HS-5 (cell line): ENCODE measurements at places on chromosomes 1 and 21.

DNA sequence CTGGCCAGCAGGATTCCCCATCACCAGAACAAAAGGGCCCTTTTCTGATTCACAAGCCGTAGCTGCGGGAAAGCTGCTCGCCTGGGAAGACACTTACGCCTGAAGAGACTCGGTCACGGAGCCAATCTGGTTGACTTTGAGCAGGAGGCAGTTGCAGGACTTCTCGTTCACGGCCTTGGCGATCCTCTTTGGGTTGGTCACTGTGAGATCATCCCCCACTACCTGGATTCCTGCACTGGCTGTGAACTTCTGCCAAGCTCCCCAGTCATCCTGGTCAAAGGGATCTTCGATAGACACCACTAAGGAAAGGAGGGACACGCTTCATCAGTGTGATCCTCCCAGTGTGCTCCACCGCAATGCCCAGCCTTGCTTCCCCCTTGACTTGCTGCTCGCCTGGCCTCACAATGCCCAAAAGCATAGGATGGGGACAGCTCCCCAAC, 14.7 kb downstream of the ENO1 start:
- DNase-seq: no peak

GRCh38 chr1:53982034-53982762, 35.8 kb downstream of the LDLRAD1 start:
- no peak for DNase-seq

DNA sequence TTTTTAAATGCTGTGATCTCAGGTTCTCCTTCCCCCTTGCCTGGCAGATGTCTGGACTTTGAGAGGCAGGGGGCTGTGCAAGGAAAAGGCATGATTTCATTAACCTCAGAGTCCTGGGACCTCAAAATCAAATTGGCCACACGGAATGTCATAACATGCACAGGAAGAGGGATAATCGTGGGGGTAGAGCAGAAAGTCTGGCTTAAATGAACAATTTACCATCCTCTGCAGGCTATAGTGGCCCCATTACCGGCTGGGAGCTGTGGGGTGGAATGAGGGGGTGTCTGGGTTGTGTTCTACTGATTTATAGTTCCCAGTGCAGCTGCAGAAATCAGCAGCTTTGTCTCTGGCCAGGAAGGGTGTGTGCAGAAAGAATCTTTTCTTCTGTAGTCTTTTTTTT, 10.8 kb downstream of the OPRD1 start:
- no peak for DNase-seq

GRCh38 chr1:235649368-235650163, at the start of gene GNG4:
Gene GNG4 (minus strand): TSS chr1:235649784. CDS start chr1:235583838, 65,946 bp downstream.
- no peak for DNase-seq

DNA sequence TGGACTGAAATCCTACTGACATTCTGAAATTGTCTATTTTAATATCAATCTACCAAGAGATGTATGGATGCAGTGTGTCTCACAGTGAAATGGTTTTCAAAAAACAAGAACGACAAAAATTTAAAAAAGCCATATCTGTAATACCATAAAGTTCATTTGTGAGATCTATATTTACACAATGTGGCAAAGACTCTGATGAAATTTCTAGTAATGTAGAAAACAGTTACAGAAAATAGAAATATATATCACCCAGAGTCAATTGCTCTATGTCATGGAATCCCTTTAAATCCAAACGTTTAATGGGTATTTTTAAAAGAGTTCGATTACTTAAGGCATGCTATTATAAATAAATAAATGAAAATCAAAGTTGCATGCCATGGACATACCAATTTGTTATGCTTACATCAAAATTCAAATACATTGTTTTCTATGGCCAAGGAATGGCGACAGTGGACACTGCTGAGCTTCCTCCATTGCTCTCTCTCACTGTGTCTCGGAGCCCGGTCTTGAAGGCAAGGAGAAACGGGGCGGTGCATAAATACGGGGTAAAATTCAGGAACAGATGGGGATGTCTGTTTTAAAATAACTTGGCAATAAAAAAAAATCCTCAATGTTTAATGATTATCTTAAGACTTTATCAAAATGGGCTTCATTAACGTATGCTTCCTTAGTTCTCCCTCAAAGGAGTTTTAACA, 37.0 kb upstream of the SAMSN1 start:
- no peak for DNase-seq

DNA sequence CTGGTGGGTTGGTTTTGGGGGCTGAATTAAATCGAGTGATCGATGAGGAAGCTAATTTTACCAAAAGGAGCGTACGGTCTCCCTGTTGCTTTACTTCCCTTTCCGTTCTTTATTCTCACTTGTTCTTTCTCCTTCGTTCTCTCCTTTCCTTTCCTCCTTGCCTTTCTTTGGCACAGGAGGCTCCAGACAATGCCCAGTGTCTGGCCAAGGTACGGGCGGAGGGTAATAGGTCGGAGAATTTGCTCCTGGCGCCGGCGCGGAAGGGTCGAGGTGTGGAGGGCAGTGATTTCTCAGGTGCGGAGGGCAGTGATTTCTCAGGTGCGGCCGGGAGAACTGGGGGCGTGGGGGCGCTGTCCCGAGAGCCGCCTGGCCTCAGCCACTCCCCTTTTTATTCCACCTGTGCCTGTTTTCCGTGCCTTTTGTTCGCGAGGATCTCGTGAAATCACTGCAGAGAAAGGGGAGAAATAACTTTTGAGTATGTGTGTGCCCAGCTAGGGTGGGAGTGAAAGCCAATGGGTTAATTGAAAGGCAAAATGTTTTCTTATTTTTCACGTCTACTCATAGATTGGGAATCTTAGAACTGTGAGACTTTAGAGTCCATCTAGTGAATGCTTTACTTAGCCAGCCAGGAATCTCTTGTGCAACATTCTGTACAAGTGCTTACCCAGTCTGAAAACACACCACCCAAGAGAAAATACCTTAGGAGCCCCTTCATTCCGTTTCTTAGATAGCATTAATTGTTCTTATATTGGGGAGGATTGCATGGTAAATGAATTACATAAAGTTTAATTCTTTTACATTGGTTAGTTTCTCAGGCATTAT, 1.3 kb downstream of the FNBP1L start:
- no peak for DNase-seq

- no peak for DNase-seq
Measured at GRCh38 chr1:69568421-69569174, 876 bp downstream of the LRRC7 start.

DNA sequence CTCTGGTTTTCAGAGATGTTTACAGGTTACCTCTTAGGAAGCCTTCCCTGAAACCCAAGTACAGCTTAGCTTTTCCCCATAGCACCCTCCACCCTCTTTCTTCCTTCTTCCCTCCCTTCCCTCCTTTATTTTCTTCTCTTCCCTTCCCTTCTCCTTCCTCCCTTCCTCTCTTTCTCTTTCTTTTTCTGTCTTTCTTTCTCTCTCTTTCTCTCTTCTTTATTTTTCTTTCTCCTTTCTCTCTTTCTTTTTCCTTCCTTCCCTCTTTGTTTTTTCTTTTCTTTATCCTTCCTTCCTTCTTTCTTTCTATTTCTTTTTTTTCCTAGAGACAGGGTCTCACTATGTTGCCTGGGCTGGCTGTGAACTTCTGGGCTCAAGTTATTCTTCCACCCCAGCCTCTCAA, 231.6 kb downstream of the SLC35F3 start:
- DNase-seq: no peak

- no peak for DNase-seq
Measured at GRCh38 chr1:45332346-45332720, 5.6 kb downstream of the HPDL start.

DNA sequence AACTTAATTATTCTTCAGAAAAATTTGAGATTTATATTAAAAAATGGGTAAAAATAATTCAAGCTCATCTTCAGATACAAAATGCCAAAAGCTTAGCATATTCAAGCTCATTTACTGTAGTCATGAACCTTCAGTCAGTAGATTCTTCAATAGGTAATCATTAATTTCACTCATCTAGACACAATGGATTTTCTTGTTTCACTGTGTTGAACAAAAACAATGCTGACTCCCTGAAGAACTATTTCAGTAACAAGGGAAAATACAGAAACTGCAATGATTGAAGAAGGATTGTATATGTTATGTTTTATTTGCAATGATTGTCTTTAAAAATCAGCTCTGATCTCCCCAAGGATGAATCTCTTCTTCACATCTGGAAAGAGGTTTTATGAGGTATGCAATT, 9.2 kb upstream of the HOOK1 start:
- DNase-seq: no peak

- DNase-seq: no peak
Measured at GRCh38 chr1:40257313-40257687, 736 bp upstream of the ZMPSTE24 start.

GRCh38 chr1:211634461-211634860, 41.0 kb downstream of the NEK2 start:
- DNase-seq: no peak

DNA sequence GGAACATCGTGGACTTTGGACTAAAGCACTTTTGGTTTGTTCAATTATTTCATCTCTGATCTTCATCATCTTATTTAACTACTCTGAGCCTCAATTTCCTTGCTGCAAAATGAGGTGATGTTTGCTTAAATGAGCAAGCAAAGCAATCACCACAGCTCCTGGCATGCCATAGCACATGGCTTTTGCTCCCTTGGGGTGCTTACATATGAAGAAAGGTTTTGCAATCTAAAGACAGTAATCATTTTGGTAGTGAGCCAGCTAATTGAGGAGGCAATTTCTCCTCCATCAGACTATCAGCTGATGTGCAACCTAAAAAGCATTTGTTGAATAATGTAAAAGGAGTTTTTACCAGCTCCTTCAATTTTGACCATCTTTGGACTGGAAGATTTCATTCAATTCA, 68.8 kb upstream of the KCNJ15 start:
- no peak for DNase-seq

- DNase-seq: no peak
Measured at GRCh38 chr1:58850636-58851035, 66.8 kb upstream of the JUN start.

- peak; percentile 42 for DNase-seq
Measured at GRCh38 chr21:45869121-45870007, 112.2 kb upstream of the COL6A1 start.

DNA sequence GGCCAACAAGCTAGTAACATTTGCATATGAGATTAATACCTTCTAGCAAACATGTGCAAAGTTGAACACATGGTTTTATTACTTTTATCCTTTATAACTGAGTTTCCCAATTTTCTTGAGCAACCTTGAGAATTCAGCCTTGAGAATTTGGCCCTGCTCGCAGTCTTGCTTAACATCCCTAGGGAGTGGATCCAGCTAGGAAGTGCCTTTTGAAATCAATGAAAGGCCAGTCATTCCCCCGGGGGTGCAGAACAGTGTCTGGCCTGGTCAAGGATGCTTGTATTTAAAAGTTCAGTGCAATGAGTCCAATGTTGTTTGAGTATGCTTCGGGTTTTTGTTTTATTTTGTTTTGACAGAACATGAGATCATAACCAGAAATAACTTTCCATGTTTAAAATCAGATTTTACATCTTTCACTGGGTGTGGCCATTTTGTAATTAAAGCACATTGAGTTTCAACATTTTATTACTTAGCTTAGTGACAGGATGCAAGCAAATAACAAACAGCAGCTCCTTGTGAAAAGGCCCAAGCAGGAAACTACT, 16.7 kb downstream of the PALMD start:
- peak; percentile 66 for DNase-seq

GRCh38 chr21:41217671-41218385, 49.9 kb downstream of the BACE2 start:
- DNase-seq: no peak

- DNase-seq: no peak
Measured at GRCh38 chr1:195714248-195714647, 894.0 kb downstream of the KCNT2 start.

- DNase-seq: no peak
Measured at GRCh38 chr1:212118872-212119260, 83.3 kb downstream of the DTL start.

- DNase-seq: no peak
Measured at GRCh38 chr1:65595724-65596123, 175.3 kb downstream of the LEPR start.

GRCh38 chr1:3369446-3370076, 84.9 kb upstream of the ARHGEF16 start:
- DNase-seq: peak; percentile 62

DNA sequence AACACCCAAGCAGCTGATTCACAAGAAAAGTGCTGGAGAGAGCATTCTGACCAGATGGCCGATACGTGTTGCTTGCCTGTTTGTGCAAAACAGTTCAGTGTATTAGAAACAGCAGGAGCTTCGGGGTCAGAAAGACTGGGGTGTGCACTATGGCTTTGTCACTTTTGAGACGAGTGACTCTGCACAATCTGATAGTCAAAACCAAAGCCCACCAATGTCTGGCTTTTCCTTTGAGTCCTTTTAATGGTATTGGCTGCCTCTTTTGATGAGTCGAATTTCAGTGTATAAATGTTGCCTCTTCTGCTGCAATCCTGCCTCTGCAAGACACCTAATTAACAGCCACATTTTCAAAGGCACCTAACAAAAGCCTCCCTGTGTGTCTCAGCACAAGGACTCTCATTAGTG, 444.6 kb downstream of the AJAP1 start:
- no peak for DNase-seq

GRCh38 chr1:223712850-223713474, 623 bp downstream of the CAPN2 start:
- no peak for DNase-seq

GRCh38 chr1:212587888-212588510, 20.6 kb upstream of the ATF3 start:
- DNase-seq: no peak

GRCh38 chr1:17581389-17582123, 42.1 kb downstream of the ARHGEF10L start:
- DNase-seq: no peak

DNA sequence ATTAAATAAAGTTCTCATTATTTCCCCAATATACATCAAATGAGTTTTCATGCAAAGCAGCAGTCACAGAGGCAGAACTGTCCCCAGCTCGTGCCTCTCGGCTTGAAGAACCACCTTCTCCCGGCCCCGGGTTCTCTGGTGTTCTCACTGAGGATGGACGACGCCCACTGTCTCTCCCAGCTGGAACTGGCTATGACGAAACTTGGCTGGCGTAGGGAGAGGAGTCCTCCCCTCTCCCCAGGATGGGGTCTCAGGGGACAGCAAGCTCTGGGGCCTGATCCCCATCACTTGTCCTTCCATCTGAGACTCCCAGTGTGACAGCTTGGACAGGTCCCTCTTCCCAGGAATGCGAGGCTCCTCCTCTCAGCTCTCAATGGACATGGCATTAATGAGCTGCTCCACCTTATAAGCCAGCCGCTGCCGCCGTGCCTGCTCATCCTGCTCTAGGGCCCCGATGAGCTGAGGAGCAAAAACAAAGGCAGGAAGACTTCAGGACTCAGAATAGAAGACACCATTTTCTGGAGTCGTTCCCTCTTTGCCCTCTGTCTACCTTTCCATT, 116.0 kb upstream of the CD34 start:
- DNase-seq: no peak

GRCh38 chr21:35987475-35987874, 72.9 kb downstream of the SETD4 start:
- no peak for DNase-seq

DNA sequence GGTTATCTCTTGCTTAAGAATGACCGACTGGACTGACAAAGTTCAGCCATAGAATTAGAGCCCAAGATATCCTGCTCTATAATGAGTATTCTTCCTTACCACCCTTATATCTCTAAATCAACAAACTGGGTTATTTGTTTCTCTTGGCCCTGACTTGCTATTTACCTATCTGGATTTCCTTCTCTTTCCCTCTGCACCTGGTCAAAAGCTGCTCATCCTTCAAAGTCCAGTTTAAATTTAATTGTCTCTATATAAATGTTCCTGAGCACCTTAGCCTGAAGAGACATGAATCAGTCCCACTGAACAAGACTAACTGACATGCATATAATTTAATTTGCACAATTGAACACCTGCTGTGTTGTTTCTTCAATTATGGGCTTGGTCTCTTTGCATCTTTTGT, 127.1 kb upstream of the KCNJ15 start:
- DNase-seq: no peak

GRCh38 chr1:14976256-14976655, 177.3 kb upstream of the TMEM51 start:
- no peak for DNase-seq

GRCh38 chr1:10651389-10651766, 145.1 kb downstream of the CASZ1 start:
- no peak for DNase-seq
